ENCODE measurements at places on chromosomes 2 and 18. TPM values are rescaled to one million over a fixed set of nuclear protein-coding genes. Genes with fewer than 3 reads are reported as not detected.

GRCh38 chr2:177921726-177922125, 150.9 kb downstream of the PDE11A start:
- no peak for DNase-seq

DNA sequence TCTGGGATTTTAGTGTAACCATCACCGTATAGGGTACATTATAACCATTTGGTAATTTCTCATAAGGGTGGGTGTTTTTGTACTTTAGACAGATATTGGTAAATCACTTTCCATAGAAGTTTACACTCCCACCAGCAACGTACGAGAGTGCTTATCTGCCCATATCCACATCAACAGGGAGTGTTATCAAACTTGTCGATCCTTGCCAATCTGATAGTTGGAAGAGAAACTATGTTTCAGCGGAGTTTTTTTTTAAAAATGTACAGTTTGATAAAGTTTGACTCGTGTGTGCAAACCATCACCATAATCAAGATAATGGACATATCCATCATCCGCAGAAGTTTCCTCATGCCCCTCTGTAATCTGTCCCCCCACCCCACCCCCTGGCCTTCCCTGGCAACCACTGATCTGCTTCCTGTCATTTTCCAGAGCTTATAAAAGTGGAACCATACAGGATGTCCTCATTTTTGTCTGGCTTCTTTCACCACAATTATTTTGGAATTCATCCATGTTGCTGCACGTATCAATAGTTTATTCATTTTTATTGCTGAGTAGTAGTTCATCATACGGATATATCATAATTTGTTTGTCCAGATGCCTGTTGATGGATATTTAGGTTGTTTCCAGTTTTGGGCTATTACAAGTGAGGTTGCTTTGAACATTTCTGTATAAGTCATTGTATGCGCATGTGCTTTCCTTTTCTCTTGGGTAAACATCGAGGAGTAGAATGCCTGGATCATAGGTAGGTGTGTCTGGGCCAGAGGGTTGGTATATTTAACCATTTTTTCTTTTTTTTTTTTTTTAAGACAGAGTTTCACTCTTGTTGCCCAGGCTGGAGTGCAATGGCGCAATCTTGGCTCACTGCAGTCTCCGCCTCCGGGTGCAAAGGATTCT, 18.6 kb downstream of the GLI2 start:
- DNase-seq: no peak

DNA sequence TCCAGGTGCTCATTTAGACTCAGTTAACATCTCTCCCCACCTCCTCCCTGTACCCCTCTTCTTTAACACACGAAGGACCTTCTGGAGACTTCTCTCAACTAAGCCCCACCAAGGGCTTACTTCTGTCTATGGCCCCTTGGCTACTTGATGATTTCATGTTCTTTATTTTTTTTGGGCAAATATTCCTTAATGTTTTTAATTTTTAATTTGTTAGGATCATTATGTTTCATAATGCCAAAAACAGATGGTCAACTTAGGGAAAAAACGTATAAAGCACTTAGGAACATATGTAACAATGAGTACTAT, 25.9 kb downstream of the IL37 start:
- DNase-seq: no peak

DNA sequence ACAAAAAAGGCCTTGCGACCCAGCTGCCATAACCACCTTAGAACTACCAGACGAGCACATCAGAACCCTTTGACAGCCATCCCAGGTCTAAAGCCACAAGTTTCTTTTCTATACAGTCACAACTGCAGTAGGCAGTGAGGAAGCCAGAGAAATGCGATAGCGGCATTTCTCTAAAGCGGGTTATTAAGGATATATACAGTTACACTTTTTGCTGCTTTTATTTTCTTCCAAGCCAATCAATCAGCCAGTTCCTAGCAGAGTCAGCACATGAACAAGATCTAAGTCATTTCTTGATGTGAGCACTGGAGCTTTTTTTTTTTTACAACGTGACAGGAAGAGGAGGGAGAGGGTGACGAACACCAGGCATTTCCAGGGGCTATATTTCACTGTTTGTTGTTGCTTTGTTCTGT, 48.8 kb downstream of the FEZ2 start:
- peak; percentile 65 for DNase-seq

GRCh38 chr18:74068296-74068695, 79.3 kb downstream of the FBXO15 start:
- DNase-seq: no peak

GRCh38 chr2:199315299-199316179, 142.2 kb downstream of the SATB2 start:
- DNase-seq: peak; percentile 41

DNA sequence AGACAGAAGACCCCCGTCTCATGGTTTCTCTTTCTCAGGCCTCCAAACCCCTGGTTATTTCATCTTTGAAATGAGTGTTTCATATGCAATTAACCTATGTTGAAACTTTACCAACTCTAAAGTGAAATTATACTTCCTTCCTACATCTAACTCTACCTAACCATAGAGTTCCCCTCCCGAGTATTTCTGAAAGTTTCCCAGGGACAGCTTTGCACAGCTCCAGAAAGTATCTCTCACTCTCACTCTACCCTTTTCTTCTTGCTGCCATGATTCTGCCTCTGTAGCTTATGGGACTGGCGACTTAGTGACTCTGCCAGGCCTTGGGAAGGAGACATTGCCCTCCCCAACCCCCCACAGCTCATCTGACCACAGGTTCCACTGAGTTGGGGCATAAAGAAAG, 107.9 kb downstream of the B3GNT2 start:
- DNase-seq: no peak

GRCh38 chr2:120670371-120670770, 65.3 kb upstream of the GLI2 start:
- no peak for DNase-seq

DNA sequence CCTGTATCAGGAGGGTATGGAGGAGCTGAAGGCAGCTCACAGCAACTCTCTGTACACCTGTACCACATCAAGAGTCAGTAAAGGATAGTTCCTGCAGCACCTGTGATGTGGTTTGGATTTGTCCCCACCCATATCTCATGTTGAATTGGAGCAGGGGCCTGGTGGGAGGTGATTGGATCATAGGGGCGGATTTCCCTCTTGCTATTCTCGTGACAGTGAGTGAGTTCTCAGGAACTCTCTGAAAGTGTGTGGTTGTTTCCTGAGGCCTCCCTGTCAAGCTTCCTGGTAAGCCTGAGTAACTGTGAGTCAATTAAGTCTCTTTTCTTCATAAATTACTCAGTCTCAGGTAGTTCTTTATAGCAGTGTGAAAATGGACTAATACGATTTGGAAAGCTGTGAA, 28.9 kb downstream of the OSBPL1A start:
- DNase-seq: no peak

DNA sequence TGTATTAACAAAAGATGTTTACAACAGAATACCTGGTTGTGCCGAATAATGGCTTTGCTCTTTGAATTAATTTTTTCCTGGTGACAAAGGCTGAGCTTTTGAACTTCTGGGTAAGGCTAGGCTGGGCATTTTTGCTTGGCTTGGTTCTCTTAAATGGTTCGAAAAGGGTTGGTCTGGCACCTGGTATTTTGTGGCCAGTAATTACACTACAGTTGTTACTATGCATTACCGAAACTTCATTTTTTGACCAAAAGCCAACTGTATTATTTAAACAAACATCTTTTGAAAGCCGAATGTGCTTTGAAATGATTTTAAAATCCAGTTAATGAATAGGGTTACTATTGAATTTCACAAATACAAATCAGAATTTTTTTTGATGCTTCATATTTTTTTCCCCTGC, 19.4 kb upstream of the NFE2L2 start:
- no peak for DNase-seq

GRCh38 chr18:77065221-77065981, 67.2 kb downstream of the MBP start:
- no peak for DNase-seq

GRCh38 chr2:20429528-20429927, 17.3 kb upstream of the RHOB start:
- DNase-seq: no peak

- DNase-seq: no peak
These were observed 91.9 kb downstream of the EPB41L3 start for GRCh38 chr18:5451871-5452270.

- DNase-seq: peak; percentile 65
These were observed 22.9 kb downstream of the RBM43 start for GRCh38 chr2:151238527-151239487.

GRCh38 chr2:24456599-24457556, 34.2 kb upstream of the NCOA1 start:
- no peak for DNase-seq

GAREM2 gene
- 9.3 TPM for polyA plus RNA-seq

RAB31 gene
- 25.7 TPM for polyA plus RNA-seq

APCDD1 gene
- 123 TPM for polyA plus RNA-seq

DNAJC5G gene
- polyA plus RNA-seq: 0.60 TPM

USP34 gene
- 111 TPM for polyA plus RNA-seq

Measured in renal pelvis (tissue), 12 donors.